ENCODE measurements at places on chromosomes 6 and 20.
A peak's percentile ranks its signal among the peaks of the same experiment; 100 is the strongest.

DNA sequence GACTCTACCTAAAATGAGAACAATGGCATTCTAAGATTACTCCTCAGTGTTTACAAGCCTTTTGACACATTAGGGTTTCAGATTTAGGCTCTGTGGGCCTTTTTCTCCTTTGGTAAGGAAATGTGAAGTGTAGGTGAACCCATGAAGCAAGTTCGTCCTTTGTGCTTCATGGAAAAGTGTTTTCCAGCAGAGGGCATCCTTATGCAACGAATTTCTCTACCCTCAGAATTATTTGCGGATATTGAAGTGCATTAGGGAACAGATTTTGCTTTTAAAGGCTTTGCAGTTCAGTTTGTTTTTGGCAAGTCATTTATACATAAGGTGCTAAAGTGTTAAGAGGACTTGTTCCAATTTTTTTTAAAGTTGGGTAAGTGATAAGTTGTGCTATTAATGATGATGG, 55.7 kb upstream of the FERMT1 start:
- DNase-seq: peak; percentile 24

- peak; percentile 55 for DNase-seq
Observed at GRCh38 chr20:21191839-21192238, 66.0 kb downstream of the KIZ start.

DNA sequence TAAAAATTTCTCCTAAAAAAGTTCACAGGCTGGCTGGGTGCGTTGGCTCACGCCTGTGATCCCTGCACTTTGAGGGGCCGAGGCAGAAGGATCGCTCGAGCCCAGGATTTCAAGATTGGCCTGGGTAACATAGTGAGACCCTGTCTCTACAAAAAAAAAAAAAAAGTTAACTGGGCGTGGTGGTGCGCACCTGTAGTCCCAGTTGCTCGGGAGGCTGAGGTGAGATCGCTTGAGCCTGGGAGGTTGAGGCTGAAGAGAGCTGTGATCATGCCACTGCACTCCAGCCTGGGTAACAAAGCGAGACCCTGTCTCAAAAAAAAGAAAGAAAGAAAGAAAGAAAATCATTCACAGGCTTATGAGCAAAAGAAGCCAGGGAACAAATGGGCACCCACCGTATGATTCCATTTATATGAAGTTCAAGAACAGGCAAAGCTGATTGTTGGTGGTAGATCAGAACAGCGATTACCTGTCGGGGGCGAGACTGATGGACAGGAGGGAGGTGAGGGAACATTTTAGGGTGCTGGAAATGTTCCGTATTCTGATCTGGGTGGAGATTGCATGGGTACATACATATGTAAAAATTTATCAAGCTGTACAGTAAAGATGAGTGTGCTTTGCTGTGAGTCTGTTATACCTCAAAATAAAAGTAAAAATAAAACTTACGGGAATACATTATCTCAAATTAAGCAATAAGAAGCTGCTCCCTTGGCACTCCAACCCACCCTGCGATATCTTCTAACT, 77.1 kb downstream of the FGD2 start:
- DNase-seq: no peak

- no peak for DNase-seq
Observed at GRCh38 chr6:39314273-39314795, at the start of gene KCNK17. TSS of gene KCNK17 (minus strand) at chr6:39314419. CDS start at chr6:39314320, 99 bp downstream.

GRCh38 chr20:36313476-36313875, 7.3 kb downstream of the DLGAP4 start:
- DNase-seq: no peak

DNA sequence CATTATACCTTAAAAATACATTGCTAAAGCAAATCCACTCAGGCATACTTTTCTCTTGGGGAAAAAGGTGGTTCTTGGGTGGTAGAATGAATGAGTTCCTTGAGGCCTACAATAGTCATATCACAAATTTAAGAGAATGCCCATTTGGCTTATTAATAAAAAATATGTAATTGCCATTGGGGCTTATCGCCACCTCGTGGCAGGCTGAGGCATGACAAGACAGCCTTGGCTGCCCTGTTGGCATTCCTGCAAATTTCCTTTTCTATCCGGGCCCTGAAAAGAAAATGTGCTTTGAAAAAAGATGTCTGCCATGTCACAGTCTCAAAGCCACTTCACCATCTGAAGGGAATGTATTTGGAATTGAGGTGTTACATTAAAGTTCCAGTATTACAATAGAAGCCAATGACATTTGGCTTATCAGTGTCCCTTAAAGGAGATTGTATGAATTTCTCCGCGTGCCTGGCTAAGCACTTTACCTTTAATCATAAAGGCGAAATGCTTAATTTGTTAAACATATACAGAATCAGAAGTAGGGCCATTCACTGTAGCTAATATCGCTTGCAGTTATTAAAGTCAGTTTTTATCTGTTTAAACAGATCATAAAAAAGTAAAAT, 188.3 kb upstream of the ZFP64 start:
- peak; percentile 14 for DNase-seq

GRCh38 chr6:15017261-15017660, 228.6 kb upstream of the JARID2 start:
- DNase-seq: no peak

GRCh38 chr20:45361793-45362192, 1.2 kb upstream of the SYS1 start:
- no peak for DNase-seq

DNA sequence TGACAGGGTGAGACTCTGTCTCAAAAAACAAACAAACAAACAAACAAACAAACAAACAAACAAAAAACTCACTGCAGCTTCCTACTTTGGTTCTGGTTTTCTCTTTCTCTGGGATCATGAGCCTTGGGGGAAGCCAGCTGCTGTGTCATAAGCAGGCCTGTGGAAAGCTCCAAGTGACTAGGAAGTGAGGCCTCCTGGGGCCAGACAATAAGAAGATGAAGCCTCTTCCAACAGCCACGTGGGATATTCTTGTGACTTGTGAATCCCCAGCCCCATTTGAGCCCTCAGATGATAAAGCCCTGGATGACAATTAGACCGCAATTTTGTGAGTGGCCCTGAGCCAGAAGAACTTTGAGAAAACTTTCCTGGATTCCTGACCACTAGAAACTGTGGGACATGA, 11.4 kb downstream of the HLA-A start:
- DNase-seq: no peak

GRCh38 chr6:27250277-27251111, 3.0 kb downstream of the PRSS16 start:
- DNase-seq: no peak

DNA sequence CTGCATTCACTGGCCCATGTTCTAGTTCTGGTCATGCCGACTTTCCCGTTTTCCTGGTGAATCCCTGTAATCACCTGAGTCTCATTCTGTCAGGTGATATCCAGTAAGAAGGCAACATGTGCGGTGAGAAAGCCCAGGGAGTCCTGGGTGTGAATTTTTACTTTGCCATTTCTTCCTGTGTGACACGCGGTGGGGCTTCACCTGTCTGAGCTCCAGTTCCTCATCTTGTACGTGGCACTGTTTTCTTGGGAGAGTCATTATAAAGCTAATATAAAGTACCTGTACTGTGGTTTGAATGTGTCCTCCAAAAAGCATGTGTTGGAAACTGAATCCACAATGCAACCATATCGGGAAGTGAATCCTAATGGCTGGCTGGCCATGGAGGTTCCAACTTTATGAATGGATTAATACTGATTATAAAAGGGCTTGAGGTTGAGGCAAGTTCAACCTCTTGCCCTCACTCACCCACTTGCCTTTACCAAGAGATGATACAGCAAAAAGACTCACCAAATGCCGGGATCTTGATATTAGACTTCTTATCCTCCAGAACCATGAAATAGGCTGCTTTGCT, 5.1 kb downstream of the HLA-E start:
- DNase-seq: no peak

GRCh38 chr6:38487423-38487822, 152.3 kb downstream of the BTBD9 start:
- no peak for DNase-seq

DNA sequence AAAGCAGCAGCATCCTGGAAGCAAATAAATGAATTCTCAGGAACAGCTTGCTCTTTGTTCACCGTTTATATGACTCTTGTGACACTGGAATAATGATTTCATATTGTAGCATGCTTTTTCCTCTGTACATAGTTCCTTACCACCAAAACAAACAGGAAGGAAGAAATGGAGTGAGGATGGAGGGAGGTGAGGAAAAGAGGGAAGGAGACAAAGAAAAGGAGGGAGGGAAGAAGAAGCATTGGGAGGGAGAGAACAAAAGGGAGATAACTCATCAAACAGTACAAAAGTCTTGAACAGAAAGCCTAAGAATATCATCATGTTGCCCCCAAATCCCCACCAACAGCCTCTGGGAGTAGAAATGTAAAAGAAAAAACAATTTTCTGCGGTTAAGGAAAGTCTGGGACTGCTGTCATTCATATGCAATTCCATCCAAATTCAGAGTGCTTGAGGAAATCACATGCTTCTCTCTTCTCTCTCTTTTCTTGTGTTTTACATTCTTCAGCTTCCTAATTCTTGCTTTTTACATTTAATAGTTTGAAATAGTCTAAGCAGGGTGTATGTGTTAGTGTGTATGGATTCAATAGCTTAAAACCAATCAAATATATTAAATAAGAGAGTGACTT, 81.5 kb downstream of the EPHA7 start:
- DNase-seq: no peak

- DNase-seq: no peak
Observed at GRCh38 chr6:90870561-90870960, 283.7 kb upstream of the MAP3K7 start.

GRCh38 chr20:36236786-36237121, 476 bp downstream of the AAR2 start:
- DNase-seq: no peak

DNA sequence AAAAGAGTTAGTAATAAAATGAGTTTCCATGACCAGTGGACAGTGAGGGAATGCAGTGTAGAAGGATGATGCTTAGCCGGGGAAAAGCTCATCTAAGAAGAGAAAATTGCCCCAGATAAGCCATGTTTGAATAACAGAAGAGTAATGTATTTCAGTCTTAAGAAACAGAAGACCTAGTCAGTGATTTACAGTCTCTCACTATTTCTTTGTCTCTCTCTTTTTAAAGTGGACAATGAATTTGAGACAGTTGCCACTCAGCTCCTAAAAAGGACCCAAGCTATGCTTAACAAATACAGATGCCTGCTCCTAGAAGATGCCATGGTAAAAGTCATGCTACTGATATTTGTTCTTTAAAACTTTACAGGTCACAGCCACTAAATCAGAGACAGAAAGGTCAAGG, 19.4 kb upstream of the RPL7L1 start:
- no peak for DNase-seq

- no peak for DNase-seq
Observed at GRCh38 chr6:116369964-116370759, 585 bp upstream of the DSE start.

DNA sequence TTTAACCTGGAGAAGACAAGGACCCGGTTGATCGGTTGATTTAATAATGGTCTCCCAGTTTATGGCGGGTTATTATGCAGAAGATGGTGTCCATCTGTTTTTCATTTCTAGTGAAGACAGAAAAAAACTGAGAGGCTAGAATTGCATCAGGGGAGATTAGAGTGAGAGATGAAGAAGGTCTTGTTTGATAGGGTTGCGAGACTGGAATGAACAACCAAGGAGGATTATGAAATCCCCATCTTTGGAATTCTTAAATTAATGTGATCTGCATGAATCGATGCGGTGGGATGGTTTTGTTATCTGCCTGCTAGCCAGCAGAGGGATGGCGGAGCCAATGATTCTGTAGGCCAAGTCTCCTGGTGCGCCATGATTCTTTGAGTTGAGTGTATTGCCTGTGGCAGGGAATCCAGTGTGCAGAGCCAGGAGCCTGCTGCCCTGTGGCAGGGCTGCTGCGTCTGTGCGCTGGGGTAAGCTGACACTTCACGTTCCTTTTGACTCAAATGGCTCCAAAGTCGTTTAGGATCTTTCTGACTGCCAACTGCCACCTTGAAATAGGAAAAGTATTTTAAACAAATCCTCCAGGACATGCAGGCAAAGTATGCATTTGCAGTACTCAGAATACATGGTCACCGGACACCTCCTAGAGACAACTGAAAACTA, 200.1 kb downstream of the CLIC5 start:
- no peak for DNase-seq

GRCh38 chr6:154222716-154223115, 133.9 kb downstream of the IPCEF1 start:
- no peak for DNase-seq

DNA sequence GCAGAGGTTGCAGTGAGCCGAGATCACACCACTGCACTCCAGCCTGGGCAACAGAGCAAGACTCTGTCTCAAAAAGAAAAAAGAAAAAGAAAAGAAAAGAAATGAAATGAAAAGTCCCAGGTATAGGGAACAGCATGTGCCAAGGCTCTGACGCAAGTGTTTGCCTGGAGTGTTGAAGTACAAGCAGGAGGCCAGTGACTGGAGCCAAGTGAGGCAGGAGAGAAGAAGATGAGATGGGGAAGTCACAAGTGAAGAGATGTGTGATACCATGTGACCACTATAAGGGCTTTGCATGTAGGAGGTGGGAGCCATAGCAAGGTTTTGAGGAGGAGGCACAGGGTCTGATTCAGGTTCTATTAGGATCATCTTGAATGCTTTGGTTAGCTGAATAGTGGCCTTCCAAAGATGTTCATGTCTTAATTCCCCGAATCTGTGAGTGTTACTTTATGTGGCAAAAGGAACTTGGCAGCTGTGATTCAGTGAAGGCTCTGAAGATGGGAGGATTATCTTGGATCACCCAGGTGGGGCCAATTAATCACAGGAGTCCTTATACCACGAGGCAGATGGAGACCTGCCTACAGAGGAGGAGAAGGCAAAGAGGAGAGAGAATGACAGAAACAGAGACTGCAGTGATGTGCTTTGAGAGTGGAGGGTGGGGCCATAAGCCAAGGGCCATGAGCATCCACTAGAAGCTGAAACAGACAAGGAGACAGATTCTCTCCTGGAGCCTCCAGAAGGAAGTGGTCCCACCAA, 91.1 kb upstream of the PTPN1 start:
- no peak for DNase-seq

DNA sequence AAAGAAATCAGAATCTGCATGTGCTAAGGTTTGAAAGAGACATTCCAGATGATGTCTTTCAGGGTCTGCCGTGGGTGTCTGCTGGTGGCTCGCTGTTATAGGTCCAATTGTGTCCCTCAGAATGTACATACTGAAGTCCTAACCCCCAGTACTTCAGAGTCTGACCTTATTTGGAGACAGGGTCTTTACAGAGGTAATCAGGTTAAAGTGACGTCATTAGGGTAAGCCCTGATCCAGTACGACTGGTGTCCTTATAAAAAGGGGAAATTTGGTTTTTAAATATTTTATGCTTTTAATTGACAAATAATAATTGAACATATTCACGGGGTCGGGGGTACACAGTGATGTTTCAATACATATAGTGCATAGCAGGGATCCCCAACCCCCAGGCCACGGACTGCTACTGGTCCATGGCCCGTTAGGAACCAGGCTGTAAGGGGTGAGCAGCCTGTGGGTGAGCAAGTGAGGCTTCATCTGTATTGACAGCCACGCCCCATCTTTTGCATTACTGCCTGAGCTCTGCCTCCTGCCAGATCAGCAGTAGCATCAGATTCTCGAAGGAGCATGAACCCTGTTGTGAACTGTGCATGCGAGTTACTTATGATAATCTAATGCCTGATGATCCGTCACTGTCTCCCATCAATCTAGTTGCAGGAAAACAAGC, 33.2 kb upstream of the SLC22A23 start:
- DNase-seq: no peak

- DNase-seq: no peak
Observed at GRCh38 chr6:51021171-51021570, 202.5 kb downstream of the TFAP2B start.

Data from neuronal stem cell (in vitro differentiated cells).